Bone marrow (tissue), 2 donors: ENCODE measurements at places on chromosomes 5 and 9.

GRCh38 chr5:33734537-33734936, 157.3 kb downstream of the ADAMTS12 start:
- no peak for DNase-seq

DNA sequence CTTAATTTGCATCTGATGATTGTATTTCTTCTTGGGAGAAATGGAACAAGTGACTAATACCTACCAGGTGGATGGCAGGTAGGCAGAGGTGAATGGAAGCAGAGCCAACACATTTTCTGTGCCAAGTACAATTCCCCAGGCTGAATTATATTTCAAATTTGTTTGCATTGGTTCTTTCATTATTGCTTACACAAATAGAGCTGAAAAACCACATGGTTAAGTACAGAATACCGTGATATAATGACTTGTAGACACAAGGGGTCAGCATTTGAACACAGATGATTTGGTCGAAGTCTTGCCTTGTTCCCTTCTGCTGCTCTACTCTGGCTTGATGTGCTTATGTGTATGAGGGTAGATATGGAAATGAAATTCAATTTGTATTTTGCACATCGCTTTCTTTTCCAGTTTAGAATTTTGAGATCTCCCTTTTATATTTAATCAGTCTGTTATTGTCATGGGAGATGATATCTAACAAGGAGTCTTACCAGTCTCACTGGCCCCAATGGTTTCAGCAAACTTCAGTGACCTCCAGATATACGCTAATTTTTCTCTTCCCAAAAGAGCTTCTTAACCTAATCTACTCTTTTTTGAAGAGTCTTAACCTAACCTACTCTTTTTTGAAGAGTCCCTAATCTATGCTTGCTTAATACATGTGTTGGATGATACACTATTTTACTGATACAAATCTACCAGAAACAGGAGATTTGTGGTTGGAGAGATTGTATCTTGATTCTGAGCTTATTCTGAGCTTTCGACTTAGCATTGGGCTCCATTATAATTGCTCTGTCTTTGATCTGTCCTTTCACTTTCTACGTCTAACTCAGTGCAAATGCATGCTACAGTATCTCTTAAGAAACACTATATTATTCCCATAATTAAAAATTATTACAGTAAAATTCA, 88.1 kb downstream of the PCSK1 start:
- no peak for DNase-seq

GRCh38 chr5:149627070-149627469, 45.8 kb downstream of the ARHGEF37 start:
- no peak for DNase-seq

DNA sequence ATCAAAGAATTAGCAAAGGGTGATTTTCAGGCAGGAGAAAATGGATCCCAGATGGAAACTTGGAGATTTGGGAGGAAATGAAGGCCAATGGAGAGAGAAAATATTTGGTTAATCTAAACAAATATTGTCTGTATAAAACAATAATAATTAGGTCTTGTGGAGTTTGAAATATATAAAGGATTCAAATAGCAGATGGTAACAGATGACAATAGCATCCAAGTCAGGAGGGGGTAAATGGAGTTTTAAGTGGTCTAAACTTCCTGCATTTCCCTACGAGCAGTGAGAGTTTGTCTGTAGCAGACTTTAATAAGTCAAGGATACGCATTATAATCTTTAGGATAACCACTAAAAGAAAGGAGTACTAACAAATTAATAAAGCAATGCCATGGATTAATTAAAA, 49.0 kb upstream of the GGTA1 start:
- no peak for DNase-seq

GRCh38 chr5:160511280-160511929, 89.8 kb downstream of the PTTG1 start:
- no peak for DNase-seq

- no peak for DNase-seq
These were observed 533.9 kb upstream of the NUDT12 start for GRCh38 chr5:104096451-104096850.

DNA sequence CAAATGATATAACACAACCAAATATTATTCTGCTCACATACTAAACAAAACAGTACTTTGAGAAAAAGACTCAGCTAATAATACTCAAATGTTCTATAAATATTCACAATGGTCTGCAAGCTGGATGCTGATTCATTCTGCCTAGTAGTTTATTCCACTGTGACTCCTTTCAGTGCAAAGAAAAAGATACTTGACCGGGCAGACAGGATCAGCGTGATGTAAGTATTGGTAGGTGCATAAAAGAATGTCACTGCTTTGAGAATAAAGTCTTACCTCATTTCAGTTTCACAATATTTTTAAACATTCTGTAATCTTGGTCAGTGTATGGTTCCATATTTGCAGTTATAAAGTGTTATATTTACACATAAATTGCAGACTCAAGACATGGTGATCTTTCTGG, 223.0 kb upstream of the NUDT12 start:
- DNase-seq, result no peak

- no peak for DNase-seq
These were observed 18.2 kb downstream of the NR2F1 start for GRCh38 chr5:93601071-93601801.

DNA sequence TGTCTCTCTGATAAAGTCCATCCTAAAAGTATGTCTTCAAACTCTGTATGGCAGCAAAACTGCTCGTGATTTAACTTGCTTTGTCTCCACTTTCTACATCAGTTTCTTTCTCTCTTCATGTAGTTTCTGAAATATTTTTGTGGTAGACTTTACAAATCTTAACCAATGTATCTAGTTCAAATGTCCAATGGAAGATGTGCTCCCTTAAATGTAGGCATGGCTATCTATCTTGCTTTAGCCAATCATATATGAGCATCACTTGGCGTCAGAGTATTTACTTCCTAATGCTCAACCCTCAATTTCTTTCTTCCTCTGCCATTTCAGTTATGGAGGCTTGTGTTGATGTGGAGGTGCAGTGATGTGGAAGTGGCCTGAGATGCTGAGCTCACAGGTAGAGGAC, 206.1 kb upstream of the ZNF608 start:
- no peak for DNase-seq

DNA sequence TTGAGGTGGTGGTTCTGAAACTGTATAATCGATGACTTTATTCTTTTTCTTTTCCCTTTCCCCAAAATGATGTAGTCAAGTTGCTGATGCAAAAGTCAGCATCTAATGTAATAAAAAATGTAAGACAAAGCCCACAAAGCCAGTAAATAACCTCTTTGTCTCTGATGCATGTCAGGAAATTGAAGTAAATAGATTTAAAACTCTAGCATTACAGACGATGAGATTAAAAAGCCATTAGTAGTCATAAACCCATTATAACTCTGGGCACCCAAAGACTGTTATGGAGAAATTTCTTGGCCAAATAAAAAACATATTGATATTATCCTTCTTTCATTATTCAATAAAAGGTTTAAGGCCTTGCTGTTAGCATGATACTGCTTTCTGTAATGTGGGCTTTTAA, 548.7 kb downstream of the TUSC1 start:
- DNase-seq, result no peak

DNA sequence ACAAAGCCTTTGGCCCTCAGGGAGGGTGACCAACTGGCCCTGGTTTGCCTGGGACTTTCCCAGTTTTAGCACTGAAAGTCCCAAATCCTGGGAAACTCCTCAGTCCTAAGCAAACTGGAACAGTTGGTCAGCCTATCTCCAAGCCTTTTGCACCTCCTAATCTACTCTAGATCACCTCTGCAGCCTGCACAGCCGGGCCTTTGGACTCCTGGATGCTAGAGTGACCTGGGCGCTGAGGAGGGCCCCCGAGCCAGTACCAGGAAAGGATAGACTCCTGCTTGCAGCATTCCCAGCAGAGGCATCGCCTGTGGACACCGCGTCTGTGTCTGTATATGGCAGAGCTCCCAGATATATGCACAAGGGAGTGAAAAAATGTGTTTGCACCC, 15.1 kb downstream of the IRF1 start:
- no peak for DNase-seq

DNA sequence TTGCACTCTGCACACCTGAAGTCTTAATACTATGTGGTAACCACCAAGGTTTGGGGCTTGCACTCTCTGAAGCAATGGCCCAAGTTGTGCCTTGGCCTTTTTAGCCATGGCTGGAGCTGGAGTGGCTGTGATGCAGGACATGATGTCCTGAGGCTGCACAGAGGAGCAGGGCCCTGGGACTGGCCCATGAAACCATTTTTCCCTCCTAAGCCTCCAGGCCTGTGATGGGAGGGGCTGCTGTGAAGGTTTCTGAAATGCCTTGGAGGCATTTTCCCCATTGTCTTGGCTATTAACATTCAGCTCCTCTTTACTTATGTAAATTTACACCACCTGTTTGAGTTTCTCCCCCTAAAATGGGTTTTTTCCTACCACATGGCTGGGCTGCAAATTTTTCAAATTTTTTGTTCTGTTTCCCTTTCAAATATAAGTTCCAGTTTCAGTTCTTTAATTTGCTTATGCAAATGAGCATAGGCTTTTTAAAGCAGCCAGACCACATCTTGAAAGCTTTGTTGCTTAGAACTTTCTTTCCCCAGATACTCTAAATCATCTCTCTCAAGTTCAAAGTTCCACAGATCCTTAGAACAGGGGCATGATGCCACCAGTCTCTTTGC, 237.4 kb upstream of the DMAC1 start:
- DNase-seq, result no peak

GRCh38 chr5:107564931-107565372, 105.8 kb downstream of the EFNA5 start:
- DNase-seq, result no peak

DNA sequence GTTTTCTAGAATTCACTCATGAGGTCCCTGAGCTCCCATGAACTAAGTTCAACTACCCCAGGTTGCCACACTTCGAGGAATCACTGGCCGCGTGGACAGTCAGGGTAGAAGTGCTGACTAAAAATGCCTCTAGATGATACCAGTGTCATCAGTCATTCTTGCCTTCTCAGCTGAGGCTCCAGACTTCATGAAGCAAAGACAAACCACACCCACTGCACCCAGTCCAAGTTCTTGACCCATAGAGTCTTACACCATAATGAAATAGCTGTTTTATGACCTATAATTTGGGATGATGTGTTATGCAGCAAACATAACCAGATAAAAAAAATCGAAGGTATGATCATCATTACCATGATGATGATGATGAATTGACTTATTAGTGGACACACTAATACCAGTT, 632.9 kb upstream of the TLE4 start:
- DNase-seq, result no peak

GRCh38 chr9:3585606-3586005, 59.8 kb upstream of the RFX3 start:
- DNase-seq, result no peak

- no peak for DNase-seq
These were observed 160.9 kb upstream of the MVB12B start for GRCh38 chr9:126165755-126166154.

DNA sequence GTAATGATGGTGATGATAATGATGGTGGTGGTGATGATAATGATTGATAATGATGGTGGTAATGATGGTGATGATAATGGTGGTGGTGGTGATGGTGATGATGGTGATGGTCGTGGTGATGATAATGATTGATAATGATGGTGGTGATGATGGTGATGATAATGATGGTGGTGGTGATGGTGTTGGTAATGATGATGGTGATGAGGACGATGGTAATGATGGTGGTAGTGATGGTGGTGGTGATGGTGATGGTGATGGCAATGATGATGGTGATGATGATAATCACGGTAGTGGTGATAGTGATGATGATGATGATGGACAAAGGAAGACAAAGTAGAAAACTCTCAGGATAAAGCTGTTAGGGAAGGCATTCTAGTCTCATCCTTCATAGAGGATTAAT, 310.5 kb downstream of the MSX2 start:
- no peak for DNase-seq

- DNase-seq, result no peak
These were observed 1.1 kb downstream of the SLC35A4 start for GRCh38 chr5:140565780-140566095.

- no peak for DNase-seq
These were observed 206.8 kb downstream of the CD180 start for GRCh38 chr5:66989781-66990180.

GRCh38 chr9:83474631-83475030, 63.6 kb downstream of the FRMD3 start:
- DNase-seq, result no peak

GRCh38 chr5:125151150-125151900, 404.9 kb upstream of the ZNF608 start:
- no peak for DNase-seq

- no peak for DNase-seq
These were observed 822 bp downstream of the RASEF start for GRCh38 chr9:83061990-83062650.

GRCh38 chr5:42927730-42928129, 112.4 kb downstream of the ANXA2R start:
- DNase-seq, result no peak

DNA sequence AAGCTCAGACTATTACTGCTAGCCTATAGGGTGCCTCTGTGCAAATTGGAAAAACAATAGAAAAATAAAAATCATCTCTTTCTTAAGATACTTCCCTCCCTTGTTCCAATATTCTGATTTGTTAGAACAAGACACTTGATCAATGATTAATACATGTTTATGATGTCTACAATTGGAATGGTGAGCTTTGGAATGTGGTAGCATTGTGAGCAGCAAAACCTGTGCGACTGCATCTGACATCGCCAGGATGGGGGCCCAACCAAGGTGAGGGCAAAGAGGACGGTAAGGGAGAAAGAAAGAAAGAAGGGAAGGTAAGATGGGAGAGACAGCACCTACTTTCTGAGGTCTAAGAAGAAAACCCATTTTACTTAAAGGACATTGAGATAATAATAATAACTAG, 183.0 kb upstream of the TRIM32 start:
- DNase-seq, result no peak

DNA sequence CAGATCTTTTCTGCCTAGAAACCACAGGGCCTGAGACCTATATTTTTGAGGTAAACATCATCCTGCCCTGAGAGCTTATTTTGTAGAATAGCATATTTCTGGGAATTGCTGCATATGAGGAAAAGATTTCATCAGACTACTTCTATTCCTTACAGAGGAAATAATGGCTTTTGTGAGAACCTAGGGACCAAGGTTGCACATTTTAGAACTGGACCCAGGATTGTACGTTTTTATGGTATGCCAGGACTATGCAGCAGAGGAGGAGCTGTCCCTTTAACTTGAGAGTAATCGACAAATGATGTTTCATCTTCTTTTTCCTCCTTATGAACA, 2.2 kb upstream of the ALDH1A1 start:
- DNase-seq, result no peak

DNA sequence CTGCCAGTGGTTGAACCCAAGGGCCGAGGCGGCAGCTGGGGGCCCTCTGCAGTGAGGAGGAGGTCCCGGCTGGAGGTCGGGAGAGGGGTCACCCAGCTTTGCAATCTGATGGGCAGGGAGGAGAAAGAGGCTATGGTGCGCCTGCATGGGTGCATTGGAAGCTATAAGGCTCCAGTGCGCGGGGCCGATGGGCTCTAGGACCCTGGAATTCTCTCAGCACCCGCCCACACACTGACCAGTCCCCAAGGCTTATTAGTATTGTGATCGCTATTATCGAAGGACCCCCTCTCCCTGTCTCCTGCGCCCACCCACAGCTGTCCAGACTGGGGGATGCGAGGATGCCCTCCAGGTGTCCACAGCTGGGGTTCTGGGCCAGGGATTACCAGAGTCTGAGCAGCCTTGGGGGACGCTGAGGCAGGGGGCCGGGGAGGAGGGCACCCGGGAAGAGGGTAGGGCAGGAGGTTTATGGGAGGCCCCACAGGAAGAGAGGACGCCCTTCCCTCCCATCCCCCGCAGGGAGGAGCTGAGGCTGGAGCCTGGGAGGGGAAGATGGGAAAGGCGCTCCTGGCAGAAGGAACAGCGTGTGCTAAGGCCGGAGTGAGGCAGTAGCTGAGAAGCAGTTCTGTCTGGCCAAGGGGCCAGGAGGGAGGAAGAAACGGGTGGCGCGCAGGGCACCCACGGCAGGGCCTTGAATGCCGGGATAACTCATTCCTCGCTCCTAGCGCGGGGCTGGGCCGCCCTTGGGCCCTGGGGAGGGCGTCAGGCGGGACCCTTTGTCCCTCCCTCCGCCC, 24.2 kb downstream of the C9orf50 start:
- DNase-seq, result no peak
